ENCODE measurements at places on chromosomes 5 and 9.

- no peak for DNase-seq
These were observed 20.4 kb downstream of the GNPDA1 start for GRCh38 chr5:141992349-141992963.

GRCh38 chr5:58199087-58199486 is 260.8 kb downstream of the PLK2 start:
- DNase-seq = no peak

GRCh38 chr9:93582115-93582514 is 5.7 kb downstream of the PHF2 start:
- DNase-seq = no peak

GRCh38 chr9:3181049-3181953 is 337.4 kb upstream of the PUM3 start:
- no peak for DNase-seq

- DNase-seq = no peak
These were observed 156.4 kb upstream of the RASEF start for GRCh38 chr9:83219154-83219923.

- no peak for DNase-seq
These were observed 8.0 kb downstream of the BRD3 start for GRCh38 chr9:134059661-134060395.

DNA sequence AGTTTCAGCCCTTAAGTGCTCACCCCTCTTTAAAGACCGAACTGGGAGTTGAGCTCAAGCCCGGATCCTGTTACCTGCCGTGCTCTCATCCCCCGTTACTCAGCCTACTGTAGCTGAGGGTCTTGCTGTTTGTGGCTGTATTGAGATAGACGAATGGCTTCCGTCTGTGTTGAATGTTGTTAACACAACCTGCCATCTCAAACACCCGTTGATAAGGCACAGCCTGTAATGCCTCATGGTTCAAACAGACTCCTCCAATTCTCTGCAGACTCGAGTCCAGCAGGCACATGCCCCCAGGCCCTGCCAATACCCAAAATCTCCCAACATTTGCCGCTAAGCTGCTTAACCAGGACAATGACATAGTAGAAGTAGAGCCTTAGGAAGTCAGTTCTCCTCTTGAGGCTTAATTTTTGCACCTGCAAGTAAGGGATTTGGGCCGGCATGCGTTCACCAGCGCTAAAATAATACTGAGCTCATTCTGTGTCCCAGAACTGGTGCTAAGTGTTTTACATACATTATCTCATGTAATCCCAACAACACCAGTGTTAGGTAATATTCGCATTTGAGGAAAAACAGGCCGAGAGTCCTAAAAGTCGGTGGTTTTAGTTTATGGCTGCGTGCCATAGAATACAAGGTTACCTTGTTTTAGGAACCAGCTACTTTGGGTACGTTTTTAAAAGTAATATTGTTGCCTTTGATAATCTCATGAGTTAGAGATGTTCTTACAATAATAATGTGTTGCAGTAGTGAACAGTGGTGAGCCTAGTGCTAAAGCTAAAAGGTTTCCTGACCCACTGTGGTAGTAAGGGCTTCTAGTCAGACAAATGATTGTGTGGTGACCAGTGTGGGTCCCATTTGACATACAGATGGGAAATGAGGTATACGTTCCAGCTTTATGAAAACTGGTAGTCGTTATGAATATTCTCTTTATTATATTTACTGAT is 1.5 kb upstream of the RFX3 start:
- no peak for DNase-seq

- no peak for DNase-seq
These were observed 21.3 kb downstream of the KCTD16 start for GRCh38 chr5:144191998-144192397.

DNA sequence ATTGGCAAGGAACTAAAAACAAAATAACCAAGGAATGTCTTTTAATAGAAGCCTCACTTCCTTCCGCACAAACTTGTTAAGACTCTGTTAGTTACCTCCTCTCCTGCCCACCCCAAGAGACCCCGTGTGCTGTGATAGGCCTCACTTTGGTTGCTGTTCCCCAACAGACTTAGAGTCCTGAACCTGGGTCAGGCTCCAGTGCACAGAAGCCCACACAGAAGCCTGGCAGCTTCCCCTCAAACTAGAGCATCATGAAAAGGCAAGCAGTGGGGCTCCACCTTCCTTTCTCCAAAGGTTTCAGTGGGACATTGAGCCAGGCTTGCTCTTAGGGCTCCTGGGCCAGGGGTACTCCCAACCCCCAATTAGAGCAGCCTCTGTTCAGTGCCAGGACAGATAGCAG is 230.5 kb downstream of the ESM1 start:
- DNase-seq = no peak

DNA sequence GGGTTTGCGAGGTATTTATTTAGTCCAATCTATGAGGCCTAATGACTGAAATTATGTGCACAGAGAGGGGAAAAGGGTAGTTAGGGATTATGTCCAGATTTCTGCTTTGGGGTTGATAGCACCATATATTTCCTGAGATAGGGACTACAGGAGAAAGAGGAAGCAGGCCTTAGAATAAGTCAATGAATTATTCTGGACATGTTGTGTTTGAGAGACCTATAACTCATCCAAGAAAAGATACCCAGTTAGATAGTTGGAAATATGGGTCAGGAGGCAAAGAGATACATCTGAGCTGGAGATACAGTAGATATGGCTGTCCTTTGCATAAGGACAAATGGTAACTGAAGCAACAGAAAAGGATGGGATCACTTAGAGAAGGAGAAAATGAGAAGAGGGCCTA is 53.1 kb downstream of the NR3C1 start:
- DNase-seq = no peak

- DNase-seq = no peak
These were observed 16.2 kb upstream of the C9orf72 start for GRCh38 chr9:27589462-27589861.

GRCh38 chr5:16539169-16539666 is 73.6 kb upstream of the ZNF622 start:
- DNase-seq = no peak

DNA sequence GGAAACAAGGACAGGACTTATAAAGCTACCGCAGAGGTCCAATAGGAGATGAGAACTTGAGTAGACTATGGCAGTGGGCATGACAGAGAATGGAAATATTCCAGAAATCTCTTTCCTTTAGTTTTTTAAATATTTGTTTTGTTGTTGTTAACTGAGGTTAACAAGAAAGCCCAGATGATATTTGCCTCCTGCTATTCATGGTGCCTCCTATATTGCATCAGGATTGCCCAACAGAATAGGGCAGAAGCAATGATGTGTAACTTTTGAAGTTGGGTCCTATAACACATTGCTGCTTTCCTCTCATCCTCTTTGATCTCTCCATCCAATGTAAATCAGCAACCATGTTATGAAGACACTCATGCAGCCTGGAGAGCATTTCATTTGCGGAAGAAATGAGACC is 42.8 kb downstream of the PDE4D start:
- DNase-seq = no peak

DNA sequence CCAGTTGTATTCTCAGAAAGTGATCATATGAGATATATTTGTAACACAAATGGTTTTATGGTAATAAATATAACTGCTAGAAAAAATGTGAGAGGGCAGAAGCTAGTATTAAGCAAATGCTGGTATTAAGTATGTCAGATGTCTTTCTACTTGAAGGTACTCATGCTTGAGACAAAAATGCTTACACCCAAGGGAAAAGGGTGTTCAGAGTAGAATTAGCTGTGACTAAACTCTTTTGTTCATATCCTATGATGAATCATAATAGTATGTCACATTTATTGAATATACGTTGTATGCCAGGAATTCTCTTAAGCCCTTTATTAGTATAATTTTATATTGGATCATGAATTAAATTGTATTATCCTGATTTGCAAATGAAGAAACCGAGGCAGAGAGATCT is 2.2 kb downstream of the ADGRV1 start:
- no peak for DNase-seq

- DNase-seq = no peak
These were observed 86.9 kb downstream of the BASP1 start for GRCh38 chr5:17304282-17304681.
